ENCODE measurements at places on chromosomes 16 and 17.

GRCh38 chr16:73553941-73554660 is 506.2 kb upstream of the ZFHX3 start:
- DNase-seq, result no peak

DNA sequence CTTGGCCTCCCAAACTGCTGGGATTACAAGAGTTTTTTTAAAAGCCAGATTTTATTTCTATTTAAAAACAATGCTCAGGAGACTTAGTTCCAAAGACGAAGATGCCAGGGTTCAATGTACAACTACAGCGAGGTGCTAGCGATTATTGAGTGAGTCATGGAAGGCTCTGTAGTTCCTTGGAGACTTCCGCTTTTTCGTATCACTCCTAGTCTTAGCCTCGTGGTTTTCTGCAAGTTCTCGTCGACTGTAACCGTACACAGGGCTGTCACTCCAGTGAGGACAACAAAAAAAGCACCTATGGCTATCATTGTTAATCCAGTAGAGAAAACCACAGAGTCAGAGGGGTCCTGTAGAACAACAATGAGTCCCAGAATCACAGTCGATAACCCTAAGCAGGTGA is 22.7 kb upstream of the ZC3H7A start:
- no peak for DNase-seq

DNA sequence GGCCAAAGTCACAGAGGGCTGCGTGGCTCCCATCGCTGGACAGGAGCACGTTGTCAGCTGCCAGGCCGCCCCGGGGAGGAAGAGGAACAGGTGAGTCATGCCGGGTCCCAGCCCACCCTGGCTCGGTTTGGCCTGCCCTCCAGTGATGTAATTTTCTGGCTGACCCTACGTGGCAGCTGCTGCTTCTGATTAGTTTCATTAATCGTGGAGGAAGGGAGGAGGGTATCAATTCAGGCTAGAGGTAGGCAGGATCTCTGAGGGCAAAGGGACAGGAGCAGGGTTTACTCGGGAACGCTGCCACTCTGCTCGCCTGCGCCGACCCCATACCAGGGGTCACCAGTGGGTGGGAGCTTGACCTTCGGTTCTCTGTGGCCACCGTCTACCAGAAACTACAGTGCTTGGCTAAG is 11.7 kb upstream of the SPATA32 start:
- peak; percentile 7 for DNase-seq

DNA sequence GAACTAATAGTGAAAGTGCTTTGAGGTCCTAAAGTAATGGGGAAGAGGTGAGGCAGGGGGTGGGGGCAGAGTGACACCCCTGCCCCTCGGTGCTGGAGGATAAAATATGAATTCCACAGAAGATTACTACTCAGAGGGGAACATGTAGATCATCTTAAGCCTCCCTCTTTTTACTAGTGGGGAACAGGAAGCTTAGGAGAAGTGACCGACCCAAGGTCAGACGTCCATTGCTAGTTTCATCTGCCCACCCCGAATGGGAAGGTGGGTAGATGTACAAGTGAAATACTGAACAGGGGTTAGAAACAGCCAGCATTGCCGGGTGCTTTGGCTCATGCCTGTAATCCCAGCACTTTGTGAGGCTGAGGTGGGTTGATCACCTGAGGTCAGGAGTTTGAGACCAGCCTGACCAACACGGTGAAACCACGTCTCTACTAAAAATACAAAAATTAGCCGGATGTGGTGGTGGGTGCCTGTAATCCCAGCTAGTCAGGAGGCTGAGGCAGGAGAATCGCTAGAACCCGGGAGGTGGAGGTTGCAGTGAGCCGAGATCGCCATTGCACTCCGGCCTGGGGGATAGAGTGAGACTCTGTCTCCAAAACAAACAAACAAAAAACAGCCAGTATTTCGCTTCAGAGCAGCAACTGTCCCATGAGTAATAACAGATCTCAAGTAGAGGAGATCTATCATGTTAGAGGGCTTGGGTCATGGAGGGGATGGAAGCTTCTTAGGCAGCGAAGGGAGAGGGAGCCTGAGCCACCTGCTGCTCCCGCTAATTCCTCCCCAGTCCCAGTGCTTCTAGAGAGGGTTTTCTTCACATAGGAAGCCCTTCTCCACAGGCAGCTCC is 1.2 kb upstream of the NR1D1 start:
- peak; percentile 41 for DNase-seq

- DNase-seq, result no peak
Measured at GRCh38 chr16:11561454-11561805, 25.3 kb downstream of the LITAF start.

DNA sequence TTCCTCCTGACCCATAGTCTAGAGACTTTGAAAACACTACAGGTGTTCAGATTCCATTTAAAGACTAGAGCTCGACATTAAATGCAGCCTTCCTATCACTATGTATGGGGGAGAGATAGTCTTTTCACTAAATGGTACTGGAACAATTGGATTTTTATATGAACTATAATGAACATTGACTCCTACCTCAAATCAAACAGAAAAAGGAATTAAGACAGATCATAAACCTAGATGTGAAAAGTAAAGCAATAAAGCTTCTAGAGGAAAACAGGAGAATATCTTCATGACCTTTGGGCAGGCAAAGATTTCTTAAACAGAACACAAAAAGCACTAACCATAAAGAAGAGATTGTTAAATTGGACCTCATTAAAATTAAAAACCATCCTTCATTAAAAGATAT is 18.8 kb upstream of the NOS2 start:
- DNase-seq, result no peak

GRCh38 chr16:27823421-27823820 is 240.1 kb downstream of the GSG1L start:
- DNase-seq, result no peak

GRCh38 chr17:68509141-68510057 is 2.8 kb upstream of the PRKAR1A start:
- DNase-seq, result peak; percentile 89

DNA sequence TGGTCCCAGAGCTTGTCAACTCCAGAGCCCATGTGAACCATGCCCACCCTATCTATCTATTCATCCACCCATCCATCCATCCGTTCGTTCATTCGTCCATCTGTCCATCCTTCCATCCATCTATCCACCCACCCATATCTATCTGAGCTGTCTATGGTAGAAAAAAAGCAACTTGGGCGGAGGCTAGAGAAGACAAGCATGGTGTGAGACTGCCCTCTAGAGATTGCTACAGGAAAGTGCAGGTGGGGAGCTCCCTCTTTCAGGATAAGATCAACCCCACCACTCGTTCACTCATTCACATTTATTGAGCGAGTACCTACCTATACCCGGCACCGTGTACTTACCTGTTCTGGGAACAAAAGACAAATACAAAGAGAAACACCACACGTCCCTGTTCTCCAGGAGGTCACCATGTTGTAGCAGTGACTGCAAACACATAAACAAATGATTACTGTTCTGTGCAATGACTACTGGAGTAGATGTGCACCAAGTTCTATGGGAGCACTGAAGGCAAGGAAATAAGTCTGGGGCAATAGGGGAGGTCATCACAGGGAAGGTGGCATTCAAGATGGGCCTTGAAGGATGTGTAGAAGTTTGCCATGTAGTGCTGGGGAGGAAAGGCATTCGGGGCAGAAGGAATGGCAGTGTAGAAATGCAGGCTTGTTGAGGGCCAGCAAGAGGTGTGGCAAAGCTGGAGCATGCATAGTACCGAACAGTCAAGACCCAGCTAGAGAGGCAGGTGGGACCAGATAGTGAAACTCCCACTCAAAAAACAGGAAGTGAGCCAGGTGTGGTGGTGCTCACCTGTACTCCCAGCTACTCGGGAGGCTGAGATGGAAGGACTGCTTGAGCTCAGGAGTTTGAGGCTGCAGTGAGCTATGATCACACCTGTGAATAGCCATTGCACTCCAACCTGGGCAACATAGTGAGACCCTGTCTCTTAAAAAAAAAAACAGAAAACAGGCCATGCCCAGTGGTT is 13.4 kb upstream of the ATP5MC1 start:
- DNase-seq, result peak; percentile 71

DNA sequence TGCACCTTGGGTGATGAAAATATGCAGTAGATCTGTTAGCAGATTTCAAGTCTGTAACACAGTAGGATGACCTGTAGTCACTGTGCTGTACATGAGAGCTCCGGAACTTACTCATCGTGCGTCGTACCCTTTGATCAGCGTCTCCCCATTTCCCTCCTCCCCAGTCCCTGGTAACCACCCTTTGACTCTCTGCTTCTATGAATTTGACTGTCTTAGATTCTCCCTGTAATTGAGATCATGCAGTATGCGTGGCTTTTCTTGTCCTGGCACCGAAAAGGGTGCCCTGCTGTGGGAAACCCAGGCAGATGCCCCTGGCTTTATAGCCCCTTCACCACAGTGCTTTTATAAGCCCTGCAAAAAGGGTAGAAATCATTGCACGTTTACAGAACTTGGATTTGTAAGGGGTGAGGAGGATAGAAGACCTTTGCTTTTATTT is 20.5 kb downstream of the CLEC16A start:
- no peak for DNase-seq

GRCh38 chr17:74843352-74843627 is 16.4 kb downstream of the GRIN2C start:
- no peak for DNase-seq

GRCh38 chr16:57594531-57595031 is 33.8 kb upstream of the ADGRG1 start:
- no peak for DNase-seq

DNA sequence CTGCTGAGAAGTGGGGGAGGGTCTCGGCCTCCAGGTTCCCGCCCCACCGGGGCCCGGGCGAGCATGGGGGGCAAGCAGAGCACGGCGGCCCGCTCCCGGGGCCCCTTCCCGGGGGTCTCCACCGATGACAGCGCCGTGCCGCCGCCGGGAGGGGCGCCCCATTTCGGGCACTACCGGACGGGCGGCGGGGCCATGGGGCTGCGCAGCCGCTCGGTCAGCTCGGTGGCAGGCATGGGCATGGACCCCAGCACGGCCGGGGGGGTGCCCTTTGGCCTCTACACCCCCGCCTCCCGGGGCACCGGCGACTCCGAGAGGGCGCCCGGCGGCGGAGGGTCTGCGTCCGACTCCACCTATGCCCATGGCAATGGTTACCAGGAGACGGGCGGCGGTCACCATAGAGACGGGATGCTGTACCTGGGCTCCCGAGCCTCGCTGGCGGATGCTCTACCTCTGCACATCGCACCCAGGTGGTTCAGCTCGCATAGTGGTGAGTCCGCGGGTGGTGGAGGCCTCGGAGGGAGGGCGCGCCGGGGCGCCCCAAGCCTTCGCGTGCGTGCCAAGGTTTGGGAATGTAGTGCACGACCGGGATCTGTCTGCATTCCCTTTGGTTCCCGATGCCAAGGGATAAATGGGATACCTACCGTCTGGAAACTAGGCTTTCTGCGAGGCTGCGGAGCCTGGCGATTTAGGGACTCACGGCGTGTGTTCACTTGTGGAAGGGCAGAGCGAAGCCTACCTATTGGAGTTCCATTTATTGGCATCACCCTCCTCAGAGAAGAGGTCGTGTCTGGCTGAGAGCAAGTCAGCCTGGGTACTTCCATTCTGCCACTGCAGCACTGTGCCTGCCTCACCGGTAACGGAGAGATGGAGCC is 1.0 kb downstream of the ZNRF1 start:
- peak; percentile 32 for DNase-seq

DNA sequence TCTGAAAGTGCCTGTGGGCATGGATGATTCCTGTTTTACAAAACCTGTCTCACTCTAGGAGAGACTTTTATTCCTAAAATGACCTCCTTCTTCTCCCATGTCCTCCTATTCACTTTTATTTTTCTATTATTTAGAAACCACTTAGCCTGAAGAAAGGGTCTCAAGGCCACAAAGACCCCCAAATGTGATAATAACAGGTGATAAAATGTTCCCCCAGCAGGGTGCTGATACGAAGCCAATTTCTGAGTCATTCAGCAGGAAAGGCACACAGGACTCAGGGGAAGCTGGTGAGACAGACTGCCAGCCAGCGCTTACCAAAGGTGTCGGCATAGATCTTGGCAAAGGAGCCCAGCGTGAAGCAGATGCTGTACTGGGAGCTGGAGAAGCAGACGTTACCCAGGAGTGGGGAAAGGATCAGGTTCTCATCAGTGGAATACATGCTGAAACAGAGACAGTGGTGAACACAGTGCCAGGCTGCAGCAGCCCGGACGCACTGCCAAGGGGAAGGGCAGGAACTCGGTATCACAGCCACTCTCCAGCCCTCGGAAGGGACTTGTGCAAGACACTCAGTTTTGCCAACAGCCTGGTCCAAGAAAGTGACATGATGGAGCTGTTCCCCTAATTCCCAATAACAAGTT is 24.6 kb downstream of the HIGD1B start:
- DNase-seq, result no peak

DNA sequence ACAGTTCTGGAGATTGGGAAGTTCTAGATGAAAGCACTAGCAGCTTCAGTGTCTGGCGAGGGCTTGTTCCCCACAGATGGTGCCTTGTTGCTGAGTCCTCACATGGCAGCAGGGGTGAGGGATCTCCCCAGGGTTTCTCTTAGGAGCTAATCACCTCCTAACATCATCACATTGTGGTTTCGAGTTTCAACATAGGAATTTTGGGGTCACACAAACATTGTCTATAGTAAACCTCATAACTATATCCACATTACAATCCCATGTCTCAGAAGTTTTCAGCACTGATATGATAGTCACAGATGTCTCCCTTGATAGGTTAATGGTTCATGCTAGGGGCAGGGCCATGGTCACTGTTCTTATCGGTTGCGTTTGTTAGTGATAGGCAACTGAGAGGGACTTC is 13.8 kb downstream of the CLUAP1 start:
- DNase-seq, result no peak

DNA sequence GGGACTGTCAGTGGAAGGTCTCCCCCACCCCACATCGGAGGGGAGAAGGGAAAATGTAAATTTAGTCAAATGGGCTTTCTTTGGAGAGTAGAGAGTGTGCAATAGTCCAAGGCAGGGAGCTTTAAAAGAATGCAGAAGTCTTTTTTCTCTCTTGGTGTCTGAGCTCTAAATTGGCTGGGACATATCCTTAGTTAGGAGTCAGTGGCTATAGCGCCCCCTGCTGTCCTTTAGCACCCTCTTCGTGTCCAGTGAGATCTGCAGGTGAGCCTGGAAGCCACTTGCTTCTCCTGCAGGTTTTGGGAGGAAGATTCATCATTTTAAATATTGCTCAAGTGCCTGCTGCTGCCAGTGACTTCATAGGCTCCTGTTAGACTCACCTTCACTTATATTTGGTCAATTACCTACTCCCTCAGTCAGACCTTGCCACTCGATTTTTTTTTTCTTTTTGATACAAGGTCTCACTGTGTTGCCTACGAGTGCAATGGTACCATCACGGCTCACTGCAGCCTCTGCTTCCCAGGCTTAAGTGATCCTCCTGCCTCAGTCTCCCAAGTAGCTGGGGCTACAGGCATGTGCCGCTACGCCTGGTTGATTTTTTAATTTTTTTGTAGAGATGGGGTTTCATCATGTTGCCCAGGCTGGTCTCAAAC is 174.8 kb downstream of the PRKCB start:
- DNase-seq, result peak; percentile 71

GRCh38 chr16:70688246-70688742 is 2.4 kb upstream of the MTSS2 start:
- no peak for DNase-seq

DNA sequence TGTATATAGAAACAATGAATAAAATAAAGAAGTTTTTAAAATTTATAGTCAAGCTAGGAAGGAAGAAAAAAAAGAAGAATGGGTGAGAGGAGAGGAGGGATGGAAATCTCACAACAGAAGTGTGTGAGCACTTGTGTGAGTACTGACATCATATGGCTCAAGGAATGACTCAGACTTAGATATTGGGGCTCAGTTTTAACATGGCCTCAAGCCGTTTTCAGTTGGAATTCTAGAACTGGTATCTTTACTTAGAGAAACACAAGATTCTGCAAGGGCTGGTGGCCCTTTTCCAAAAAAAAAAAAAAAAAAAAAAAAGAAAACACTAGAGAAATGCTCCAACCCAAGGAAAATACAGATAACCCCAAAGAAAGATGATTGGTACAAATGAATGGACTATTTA is 55.1 kb downstream of the STXBP4 start:
- DNase-seq, result no peak

GRCh38 chr16:8292271-8292670 is 298.0 kb downstream of the TMEM114 start:
- no peak for DNase-seq

Data from WERI-Rb-1 (cell line).